ENCODE measurements at places on chromosomes 12 and 14.

DNA sequence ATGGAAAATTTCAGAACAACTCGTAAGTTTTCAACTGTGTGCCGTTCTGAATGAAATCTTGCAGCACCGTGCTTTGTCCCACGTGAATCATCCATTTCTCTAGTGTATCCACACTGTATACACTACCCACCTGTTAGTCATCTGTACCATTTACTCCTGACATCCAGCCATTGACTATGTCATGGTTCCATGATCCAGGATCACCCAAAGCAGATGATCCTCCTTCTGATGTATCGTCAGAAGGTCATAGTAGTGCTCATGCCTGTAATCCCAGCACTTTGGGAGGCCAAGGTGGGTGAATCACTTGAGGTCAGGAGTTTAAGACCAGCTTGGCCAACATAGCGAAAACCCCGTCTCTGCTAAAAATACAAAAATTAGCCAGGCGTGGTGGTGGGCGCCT is 122.9 kb downstream of the PPHLN1 start:
- DNase-seq, result no peak

DNA sequence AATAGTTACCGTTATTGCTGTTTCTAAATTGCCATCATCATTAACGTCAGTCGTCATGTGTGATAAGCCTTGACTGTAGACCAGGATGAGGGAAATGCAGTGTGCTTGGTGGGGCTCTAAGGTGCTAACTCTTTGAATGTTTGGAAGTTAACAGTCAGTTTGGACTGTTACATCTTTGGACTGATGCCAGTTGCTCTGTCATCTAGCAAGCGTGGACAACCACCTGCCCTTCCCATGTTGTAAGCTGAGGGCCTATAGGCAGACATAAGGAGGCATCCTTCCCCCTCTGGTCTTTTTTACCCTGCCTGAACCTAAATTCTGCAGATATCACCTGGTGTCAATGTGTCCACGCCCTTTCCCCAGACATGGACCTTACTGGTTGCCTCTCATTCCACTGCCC is 94.4 kb downstream of the PPP2R5C start:
- DNase-seq, result no peak

GRCh38 chr12:51922762-51923505 is 15.6 kb downstream of the ACVRL1 start:
- DNase-seq, result no peak

DNA sequence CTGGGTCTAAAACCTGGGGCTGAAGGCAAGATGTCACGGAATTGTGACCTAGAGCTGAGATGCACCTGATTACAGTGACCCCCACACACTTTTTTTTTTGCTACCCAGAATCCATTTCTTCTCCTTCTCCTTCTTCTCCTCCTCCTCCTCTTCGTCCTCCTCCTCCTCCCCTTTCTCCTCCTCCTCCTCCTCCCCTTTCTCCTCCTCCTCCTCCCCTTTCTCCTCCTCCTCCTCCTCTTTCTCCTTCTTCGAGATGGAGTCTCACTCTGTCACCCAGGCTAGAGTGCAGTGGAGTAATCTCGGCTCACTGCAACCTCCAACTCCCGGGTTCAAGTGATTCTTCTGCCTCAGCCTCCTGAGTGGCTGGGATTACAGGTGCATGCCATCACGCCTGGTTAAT is 19.4 kb upstream of the FLVCR2 start:
- no peak for DNase-seq

DNA sequence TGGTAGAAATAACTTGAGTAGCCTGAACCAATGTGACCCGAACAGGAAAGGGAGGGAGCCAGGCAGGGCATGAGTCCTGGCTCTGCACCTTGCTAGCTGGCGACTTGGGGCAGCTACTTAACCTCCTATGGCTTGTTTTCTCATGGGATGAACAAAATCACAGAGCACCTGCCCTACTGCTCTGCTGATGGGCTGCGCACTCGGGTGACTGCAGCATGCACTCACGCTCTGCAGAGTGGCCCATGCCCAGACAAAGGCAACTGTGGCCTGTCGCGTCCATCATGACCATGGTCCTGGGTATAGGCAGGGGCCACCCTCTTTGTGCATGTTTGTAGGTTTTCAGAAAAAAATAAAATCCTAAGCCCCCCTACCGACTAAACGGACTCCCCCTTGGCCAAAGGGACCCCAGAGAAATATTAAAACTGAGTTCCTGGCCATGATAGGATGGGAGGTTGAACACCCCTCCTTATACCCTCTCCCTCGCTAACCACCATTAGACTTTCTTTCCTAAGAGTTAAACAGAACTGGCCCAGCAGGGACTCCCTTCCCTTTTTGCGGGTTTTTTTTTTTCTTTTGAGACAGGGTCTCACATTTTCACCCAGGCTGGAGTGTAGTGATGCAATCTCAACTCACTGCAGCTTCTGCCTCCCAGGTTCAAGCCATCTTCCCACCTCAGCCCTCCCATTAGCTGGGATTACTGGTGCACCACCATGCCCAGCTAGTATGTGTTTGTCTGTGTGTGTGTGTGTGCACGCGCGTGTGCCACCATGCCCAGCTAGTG is 32.5 kb downstream of the VWF start:
- no peak for DNase-seq

GRCh38 chr12:33111850-33112249 is 215.3 kb upstream of the PKP2 start:
- no peak for DNase-seq

DNA sequence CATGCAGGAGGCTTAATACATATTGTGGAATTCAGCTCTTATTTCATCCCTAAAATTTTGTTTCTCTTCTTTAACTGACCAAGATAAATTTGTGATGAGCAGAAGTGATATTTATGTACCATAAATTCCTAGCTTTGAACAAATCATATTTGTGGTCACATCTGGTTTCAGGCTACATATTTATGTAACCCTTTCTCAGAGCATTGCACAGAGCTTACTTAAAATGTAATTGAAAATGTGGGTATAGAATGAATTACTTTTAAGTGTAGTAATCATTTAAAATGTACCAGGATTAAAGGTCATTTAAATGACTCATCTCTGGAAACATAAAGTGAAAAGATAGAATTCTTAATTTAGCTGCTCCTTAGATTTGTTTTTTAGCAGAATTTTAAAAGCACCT is 129.9 kb upstream of the FRMD6 start:
- DNase-seq, result no peak

GRCh38 chr14:100871234-100872186 is 32.0 kb downstream of the RTL1 start:
- no peak for DNase-seq

DNA sequence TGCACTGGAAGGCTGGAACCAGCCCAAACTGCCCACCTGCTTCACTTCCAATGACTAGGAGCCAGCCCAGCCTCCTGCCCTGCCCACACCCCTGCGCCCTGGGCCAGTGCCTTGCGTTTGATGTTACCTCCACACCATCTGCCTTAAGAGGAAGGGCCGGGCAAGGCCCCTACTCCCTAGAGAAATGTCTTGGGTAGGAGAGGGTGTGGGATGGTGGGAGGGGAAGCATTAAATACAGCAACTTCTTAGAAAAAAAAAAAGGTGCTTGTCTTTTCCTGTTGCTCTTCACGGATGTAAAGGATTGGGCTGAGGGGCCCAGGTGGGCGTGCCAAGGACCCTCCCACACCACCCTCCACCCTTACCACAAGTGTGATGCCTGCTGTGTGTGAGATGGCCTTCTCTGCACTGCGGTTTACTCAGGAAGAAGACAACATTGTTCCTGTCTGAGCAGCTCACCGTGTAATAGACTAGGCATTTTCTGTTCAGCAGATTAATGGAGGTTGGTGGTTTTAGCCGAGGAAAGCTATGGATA is 99.9 kb downstream of the NINJ2 start:
- DNase-seq, result no peak

DNA sequence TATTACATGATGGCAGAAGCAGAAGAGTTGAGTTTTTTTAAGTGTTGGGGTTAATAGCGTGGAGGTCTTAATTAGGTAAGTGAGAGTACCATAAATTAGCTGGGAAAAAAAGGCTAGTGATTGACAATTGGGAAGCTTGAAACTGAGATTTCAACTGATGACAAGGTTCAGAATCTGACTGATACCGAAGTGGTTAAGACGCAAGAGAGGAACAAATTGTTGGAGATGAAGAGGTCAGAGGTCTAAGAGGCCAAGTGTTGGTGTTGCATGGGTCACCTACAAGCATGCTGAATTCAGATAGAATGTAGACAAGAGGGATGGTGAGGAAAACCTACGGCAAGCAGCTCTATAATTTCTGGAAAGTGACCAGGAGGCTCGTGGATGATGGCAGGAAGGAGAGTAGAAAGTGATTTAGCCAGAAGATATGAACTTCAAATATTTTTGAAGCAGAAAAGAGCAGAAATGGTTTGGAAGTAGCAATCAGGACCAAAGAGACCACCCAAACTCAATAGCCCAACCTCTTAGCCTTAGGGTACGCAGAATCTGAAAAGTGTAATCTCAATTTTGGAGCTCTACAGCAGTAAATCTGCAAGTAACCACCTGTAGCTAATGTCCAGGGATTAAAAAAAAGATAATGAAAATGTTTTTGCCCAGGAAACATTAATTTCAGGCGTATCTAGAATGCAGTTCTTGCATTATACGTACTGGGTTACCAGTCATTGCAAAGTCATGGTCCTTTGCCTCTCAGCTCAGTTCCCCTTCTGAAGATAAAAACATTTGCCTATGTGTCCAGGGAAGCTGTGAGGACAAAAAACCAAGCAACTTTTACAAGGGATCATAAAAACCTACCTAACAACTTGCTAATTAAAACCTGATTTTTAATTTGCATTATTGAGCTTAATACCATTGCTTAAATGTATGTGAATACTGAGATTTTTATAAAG is 1.7 kb upstream of the TMPO start:
- no peak for DNase-seq

- DNase-seq, result no peak
Measured at GRCh38 chr14:100807979-100808734, 17.8 kb upstream of the MEG3 start.

- no peak for DNase-seq
Measured at GRCh38 chr14:24032727-24033418, 18.9 kb upstream of the CARMIL3 start.

GRCh38 chr12:80353254-80353653 is 90.8 kb upstream of the PTPRQ start:
- no peak for DNase-seq

- DNase-seq, result peak; percentile 26
Measured at GRCh38 chr14:100536721-100537445, 50.3 kb downstream of the BEGAIN start.

DNA sequence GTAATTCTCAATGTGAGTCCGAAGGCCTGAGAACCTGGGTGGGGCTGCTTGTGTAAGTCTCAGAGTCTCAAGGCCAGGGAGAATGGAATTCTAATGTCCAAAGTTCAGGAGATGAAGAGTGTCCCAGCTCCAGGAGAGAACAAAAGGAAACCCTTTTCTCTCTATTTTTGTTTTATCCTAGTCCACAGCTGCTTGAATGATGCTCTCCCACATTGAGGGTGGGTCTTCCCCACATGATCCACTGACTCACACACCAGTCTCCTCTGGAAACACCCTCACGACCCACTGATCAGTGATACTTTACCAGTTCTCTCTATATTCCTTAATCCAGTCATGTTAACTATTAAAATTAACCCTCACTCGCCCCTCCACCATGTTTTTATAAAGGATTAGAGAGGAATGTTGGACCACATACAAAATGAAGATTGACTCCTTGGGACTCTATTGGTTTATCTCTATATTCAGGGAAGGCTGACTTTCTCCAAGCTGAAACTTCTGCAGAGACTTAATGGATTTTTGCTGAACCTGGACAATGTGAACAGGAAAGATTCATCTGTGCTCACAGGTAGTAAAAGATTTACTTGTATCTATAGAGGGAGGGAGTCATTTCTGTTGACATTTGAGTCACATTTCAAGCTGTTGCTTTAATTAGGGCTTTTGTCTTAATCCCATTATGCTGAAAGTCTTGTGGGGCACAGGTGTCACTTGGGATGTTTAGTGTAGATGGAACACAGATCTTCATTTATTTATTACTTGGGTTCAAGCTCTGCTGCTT is 1061.0 kb upstream of the TMEM132C start:
- DNase-seq, result no peak

GRCh38 chr12:33587784-33588712 is 148.4 kb upstream of the SYT10 start:
- no peak for DNase-seq

- DNase-seq, result no peak
Measured at GRCh38 chr12:5506821-5507231, 74.9 kb downstream of the NTF3 start.

DNA sequence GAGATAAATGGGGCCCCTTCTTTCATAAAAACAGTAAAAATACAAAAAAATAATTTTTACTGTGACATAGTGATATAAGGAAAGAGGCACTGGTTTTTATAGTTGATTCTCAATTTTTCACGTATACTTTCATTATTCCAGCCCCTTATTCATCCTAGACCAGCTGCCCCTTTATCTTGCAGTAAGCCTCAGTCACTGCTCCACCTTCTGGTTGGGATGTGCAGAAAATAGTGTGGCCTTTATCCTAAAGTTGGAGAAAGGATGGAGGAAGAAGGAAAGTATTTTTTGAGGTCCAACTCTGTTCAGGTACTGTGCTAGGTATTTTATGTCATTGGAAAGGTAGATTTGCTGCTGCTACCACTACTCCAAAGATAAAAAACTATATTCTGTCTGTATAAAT is 172.7 kb downstream of the ANO6 start:
- no peak for DNase-seq

- DNase-seq, result no peak
Measured at GRCh38 chr14:91649930-91650329, 82.0 kb downstream of the CATSPERB start.

DNA sequence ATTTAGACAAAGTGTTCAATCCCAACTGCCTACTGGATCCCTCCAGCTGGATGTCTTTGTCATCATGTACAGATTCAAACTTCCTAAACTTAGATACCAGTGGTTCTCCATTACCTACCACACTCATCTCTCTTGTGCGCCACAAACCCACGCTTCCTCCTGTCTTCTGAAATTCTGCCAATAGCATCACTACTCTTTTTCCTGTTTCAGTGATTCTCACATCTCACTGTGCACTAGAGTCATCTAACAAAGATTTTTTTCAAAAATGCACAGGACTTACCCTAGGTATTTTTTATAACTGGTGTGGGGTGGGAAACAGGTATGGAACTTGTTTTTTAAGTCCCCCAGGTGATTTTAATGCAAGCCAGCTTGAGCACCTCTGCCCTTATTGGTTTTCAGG is 5.9 kb downstream of the PSMB5 start:
- no peak for DNase-seq

DNA sequence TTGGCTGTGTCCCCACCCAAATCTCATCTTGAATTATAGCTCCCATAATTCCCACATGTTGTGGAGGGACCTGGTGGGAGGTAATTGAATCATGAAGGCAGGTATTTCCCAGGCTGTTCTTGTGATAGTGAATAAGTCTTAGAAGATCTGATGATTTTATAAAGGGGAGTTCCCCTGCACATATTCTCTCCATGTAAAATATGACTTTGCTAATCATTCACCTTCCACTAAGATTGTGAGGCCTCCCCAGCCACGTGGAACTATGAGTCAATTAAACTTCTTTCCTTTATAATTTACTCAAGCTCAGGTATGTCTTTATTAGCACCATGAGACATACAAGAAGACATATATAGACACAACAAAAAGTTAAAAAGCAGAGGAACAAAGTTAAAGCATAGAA is 120.0 kb downstream of the CPNE8 start:
- no peak for DNase-seq

All from cerebellar nuclear complex (tissue), 1 donor.